CD4-positive, alpha-beta T cell treated with Interleukin-2 at 100 ng/mL for 4 hours (primary cell): ENCODE measurements at places on chromosomes 2 and 18.

DNA sequence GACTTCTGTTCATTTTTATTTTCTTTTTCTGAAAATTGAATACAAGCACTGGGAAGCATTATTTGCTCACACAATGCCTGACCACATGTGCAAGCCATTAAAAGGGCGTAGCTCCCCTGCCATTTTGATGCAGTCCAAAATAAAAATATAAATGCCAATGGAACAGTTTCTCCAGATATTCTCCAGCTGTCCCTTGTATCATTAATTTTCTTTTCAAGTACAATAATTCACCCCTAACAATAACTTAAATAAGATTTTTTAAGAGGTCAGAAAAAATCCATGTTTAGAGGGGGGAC is 168.0 kb downstream of the TMEFF2 start:
- no peak for DNase-seq

DNA sequence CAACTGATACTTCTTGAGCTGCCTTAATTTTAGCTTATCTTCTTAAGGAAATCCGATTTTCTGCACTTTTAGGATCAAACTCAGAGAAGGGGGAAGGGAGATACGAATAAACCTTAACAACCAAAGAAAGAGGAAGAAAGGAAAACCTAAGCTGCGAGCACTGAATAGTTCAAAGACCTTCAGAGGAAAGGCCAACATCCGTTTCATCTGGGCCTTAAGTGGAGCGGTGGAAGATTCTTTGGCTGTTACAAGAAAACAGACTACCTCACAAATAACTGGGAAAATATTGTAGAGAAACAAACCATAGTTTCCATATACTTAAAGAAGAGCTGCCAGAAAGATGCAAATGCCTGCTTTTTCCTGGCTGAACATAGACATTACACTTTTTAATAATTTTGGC is 43.6 kb downstream of the VIT start:
- no peak for DNase-seq

GRCh38 chr2:170813611-170814532 is 2.8 kb upstream of the GAD1 start:
- DNase-seq, result no peak

GRCh38 chr2:185145316-185146121 is 547.2 kb downstream of the ZNF804A start:
- DNase-seq, result no peak

GRCh38 chr18:46649071-46649862 is 7.8 kb downstream of the LOXHD1 start:
- no peak for DNase-seq

- no peak for DNase-seq
Measured at GRCh38 chr2:113741091-113741490, 15.4 kb downstream of the SLC35F5 start.

GRCh38 chr2:135096665-135097446 is 44.8 kb downstream of the RAB3GAP1 start:
- DNase-seq, result no peak

DNA sequence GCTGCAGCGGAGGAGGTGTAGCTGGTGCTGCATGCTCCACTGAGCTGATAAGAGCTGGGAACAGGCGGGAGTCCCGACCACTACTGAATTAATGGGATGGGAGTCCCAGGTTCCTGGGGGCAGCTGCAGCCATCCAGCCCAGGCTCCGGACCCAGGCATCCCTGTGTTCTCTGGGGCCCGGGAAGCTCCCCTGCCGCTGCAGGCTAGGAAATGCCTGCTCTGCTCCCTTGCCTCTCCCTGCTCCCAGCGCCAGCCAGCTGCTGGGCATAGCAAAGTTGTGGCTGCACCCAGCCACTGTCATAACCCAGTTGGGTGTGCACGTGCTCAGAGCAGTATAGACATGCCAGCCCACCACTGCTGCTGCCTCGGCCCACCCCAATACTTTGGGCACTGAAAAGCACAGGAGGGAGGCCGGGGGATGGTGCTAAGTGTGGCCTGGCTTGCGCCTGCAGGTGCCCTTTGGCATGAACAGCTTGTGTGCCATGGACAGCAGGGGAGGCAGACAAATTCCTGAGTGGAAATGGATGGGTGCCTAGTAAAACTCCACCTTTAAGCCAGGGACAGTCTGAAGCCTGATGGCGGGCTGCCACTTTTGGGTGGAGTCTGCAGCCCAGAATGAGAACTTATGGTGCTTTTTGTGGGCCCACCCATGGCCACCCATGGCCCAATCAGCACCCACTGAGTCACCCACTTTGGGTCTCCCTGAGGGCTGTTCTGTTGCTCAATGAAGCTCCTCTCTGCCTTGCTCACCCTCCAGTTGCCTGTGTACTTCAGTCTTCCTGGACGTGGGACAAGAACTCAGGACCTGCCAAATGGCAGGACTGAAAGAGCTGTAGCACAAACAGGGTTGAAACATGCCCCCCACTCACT is 219.3 kb upstream of the TMEFF2 start:
- no peak for DNase-seq

DNA sequence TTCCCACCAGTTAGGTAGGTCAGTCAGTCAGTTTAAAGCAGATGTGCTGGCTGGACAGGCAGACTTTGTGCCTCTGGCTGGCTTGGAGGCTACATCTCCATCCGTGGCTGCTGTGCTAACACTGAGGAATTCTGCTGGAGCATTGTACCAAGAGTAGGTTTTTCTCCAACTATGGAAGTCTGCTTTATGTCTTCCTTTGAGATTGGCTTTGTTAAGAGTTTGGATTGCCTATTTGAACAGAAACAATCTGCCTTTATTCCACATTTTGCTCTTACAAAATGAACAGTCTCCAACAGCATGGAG is 46.7 kb downstream of the WDR75 start:
- no peak for DNase-seq

DNA sequence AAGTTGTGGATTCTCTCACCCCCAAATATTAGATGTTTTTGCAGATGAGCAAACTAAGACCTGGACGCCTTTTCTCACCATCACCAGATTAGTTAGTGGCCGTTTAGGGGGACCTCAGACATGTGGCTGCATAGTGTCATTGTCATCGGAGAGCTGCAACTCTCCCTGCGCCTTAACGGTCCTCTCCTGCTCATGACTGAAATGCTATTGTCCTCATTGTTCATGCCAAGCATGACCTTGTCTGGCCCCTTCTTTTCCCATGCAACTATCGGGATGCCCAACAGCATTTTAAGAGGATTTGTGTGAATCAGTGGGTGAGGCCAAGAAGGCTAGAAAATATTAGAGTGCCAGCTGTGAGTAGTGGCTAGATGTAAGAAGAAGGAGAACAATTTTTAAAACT is 174.2 kb downstream of the SOCS6 start:
- DNase-seq, result no peak

DNA sequence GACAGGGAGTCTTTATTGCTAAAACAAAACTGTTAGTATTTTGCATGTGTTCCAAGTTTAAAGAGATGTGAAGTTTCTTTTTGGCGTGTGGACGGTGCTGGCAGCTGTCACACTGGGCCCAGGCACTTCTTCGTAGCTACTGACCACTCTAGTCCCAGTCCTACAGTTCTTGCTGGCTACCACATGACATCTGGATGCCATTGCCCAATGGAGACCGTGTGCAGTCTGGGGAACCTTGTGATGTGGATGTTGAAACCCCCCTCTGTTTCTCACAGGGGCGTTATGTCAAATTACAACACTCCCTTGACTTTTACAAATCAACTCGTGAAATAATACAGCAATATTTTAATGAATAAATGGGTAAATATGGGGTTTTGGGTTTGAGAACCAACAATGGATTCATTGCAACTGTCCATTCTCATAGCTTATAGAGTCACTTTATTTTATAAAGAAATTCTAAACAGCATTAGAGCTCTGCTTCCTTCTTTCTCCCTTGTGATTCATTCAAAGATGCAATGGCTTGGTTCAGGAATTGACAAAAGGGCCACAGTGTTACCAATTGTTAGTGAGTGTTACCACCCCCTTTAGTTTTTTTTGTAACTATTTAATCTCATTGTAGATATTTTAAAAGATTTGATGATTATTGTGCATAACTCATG is 1.2 kb downstream of the GPD2 start:
- no peak for DNase-seq

DNA sequence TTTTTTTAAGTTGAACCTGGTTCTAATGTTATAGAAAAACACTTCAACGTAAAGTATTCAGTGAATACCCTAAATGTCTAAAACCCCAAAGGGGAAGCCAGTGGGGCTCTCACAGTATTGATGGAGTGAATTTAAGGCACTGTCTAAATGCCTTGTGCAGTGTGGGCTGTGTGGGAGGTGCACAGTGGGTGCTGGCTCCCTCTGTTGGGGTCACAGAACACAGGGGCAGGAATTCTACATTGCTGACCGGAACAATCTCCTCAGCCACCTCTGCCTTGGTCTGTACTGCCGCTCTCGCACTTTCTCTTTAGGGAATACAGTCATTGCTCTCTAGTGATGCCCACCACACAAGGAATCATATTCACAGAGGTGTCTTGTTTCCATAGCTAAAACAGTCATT is 45.4 kb downstream of the SPRED2 start:
- no peak for DNase-seq

DNA sequence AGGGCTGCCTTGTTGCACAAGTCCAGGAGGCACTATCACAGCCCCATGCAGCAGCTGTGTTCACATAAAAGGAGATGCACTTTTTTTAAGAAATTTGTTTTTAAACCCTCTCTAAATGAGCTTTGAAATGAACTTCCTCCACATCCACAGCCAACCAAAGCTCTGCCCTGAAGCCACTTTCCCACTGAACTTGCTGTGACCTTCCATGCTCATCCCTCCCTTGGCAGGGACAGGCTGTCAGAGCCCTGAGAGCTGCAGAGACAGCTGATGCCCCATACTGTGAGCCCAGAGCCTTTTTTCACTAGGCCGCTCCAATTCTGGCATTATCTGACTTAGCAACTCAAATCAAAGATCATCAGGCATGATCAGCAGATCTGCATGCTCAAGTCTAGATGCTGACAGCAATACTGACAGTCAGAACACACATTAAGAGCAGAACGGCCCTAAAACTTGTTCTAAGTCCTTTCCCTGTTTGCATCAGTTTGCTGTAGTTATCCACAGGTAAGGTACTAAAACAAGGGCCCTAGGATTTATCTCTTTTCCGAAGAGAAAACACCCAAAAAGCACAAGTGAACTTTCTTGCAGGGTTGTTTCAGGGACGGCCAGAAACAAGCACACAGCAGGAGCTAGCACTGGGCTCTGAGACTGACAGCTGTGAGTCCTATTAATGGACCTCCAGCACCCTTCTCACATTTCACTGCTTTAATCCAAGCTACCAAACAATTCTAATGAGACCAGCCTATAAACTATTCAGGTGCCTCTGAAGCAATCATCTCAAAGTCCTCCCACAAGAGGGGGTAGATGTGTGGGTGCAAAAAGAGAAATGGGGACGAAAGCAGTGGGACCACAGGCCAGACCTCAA is 34.9 kb downstream of the RNU4ATAC start:
- no peak for DNase-seq

DNA sequence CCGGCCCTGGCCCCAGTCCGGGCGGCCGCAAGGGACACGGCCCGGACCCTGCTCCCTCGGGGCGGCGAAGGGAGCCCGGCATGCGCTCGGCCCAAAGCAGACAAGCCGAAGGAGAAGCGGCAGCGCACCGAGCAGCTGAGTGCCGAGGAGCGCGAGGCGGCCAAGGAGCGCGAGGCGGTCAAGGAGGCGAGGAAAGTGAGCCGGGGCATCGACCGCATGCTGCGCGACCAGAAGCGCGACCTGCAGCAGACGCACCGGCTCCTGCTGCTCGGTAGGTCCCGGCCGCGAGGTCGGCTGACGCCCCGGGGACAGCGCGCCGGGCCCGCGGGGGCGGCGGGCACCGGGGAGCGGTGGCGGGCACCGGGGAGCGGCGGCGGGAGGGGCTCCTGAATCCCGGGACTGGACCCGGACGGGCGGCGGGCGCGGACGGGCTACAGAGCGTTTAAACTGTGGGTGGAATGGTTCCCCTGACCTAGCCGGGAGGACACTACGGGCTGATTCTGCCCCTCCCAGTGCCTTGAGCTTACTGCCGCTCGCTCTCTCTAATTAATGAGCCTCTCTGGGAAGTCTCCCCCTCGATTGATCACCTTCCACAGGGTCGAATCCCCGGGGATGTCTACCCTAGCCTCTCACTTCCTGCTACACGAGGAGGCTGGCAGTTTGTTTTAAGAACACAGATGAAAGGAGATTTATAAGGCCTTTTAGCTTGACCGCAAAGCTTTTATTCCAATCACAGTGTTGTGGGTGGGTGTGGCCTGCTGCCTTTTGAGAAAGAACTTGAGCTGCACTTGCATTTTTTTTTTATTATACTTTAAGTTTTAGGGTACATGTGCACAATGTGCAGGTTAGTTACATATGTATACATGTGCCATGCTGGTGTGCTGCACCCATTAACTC is 853 bp downstream of the GNAL start:
- DNase-seq, result no peak

DNA sequence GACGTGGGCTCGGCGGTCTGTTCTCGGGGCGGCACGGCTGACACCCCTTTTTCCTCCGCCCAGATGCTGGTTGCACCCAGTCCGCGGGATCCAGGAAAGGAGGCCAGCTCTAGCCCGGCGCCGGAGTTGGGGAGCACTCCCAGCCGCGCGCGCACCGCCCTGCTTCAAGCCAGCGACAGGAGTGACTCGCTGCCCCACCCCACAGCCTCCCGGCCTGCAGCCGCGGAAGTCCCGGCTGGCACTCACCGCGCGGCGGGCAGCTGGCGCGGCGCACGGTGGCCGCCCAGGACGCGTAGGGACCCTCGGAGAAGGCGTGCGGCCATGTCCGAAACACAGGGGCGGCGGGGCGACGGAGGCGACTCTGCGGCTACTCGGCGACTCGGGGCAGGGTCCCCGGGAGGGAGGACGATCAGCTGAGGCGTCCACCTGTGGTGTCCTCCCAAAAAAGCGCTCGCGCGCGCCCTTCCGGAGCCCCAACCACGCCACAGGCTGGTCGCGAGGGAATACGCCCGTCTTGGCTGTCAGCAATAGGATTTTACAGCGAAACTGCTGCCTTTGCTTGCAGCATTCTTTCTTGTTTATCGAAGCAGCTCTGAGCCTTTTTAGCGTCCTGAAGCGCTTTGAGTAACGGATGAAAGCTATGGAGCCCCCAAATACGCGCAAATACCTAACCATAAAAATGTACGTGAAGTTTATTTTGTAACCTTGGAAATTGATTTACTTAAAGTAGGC is at the start of gene ACADL:
ACADL (minus strand) TSS at position 507 of the 732 bp plus-strand sequence; CDS start at position 323, 184 bp downstream.
- DNase-seq, result no peak

- DNase-seq, result no peak
Measured at GRCh38 chr18:68121826-68122225, 593.1 kb downstream of the TMX3 start.

DNA sequence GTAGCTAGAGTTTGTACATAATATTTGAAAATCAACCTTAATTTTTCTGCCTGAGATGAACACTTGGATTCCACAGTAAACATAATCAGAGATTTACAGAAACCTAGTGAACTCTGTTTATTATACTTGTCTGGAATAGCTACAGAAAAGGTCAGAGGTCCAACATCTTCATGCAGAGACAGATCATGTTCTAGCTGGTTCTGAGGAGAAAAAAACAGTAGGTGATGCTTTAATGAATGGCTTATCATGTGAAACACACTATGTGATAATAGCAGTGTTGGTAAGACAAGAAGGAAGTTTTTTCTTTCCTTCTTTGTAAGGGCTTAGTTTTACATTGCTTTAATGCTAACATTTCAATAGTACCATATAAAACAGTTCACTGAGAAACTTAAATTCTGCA is 846.4 kb upstream of the ZEB2 start:
- no peak for DNase-seq

- no peak for DNase-seq
Measured at GRCh38 chr2:27809761-27810241, 38.3 kb downstream of the MRPL33 start.

- no peak for DNase-seq
Measured at GRCh38 chr18:22434973-22435608, 17.4 kb upstream of the CTAGE1 start.

- DNase-seq, result no peak
Measured at GRCh38 chr2:27664154-27664574, 475 bp downstream of the SLC4A1AP start.

- DNase-seq, result no peak
Measured at GRCh38 chr2:61949714-61950560, 44.5 kb downstream of the COMMD1 start.
